ENCODE measurements at places on chromosomes 11 and 22.

GRCh38 chr11:132925825-132926469, 606.4 kb downstream of the OPCML start:
- DNase-seq = no peak

- DNase-seq = no peak
Observed at GRCh38 chr22:42868751-42869251, 11.7 kb upstream of the ARFGAP3 start.

GRCh38 chr22:24101966-24102365, 79.3 kb upstream of the SUSD2 start:
- no peak for DNase-seq

DNA sequence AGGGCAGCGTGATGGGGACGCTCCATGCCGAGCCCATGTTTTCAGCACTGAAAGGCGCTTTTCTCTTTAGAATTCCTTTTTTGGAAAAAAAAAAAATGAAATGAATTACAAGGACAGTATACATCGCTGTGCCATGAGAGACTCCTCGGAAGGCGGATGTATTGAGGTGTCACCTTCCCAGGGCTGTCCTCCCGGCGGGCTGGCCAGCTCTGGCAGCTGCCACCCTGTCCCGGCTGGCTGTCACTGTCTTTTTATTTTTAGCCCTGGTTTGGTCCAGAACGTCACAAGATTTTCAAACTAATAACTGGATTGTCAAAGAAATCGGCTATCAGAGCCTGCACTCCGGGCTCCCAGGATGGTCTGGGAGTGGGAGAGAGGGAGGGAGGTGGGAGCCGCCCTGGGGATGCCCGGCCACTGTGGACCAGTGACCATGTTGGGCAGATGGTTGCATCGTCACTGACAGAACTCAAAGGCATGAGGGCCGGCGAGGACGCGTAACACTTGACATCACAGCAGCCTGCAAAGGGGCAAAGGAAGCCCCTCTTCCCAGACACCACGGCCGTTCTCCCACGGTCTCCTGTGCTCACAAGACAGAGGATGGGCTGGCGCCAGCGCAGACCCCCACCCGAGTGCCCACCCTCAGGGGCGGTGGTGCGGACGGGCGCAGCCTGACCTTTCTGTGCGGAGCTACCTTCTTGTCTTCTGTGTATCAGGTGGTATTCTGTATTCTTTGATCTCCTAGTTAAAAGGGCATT, 392.9 kb downstream of the TBC1D22A start:
- no peak for DNase-seq

GRCh38 chr11:6357222-6357621, 33.1 kb upstream of the SMPD1 start:
- DNase-seq = no peak

- DNase-seq = no peak
Observed at GRCh38 chr11:79311461-79311860, 129.4 kb downstream of the TENM4 start.

All from stimulated activated CD8-positive, alpha-beta memory T cell treated with anti-CD3 and anti-CD28 coated beads, Interleukin-7, amount 100 ng/mL, for 24 hours (primary cell).